Ammon's horn (tissue), 1 donor: ENCODE measurements at places on chromosomes 13 and 19.

DNA sequence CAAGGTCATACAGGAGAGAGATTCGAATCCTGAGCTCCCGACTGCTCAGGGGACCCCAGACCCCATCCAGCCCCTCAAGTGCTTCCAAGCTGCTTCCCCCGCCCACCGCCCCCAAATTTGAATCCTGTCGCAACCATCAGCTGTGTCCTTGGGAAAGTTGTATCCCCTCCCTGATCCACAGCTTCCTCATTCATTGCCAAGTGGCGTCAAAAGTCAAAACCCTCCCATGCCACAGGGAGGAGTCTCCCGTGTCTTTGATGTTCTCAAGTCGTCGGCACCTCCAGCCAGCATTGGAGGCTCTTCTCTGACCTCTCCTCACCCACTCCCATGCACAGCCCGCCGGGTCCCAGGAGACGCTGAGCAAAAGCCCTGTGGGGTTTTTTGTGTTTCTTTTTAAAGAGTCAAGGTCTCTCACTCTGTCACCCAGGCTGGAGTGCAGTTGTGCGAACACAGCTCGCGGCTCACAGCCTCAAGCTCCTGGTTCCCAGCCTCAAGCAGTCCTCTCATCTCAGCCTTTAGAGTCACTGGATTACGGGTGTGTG, 2.8 kb upstream of the IFI30 start:
- no peak for DNase-seq

DNA sequence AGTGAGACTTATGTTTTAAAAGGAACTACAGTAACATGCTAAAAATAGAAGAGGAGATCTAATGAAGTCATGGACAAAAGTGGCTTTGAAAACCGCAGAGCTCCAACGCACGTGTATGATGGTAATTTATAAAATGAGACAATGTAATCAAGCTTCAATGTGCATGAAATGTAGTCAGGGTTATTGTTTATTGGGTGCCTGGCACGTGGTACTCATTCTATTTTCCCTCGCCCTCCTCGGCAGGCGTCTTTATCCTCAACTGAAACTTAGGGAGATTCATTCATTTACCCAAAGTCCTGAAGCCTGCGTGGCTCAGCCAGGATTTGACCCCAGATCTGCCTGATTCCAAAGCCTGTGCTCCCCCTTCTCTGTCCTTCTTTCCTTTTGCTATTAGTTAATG, 79.8 kb downstream of the CHST8 start:
- no peak for DNase-seq

DNA sequence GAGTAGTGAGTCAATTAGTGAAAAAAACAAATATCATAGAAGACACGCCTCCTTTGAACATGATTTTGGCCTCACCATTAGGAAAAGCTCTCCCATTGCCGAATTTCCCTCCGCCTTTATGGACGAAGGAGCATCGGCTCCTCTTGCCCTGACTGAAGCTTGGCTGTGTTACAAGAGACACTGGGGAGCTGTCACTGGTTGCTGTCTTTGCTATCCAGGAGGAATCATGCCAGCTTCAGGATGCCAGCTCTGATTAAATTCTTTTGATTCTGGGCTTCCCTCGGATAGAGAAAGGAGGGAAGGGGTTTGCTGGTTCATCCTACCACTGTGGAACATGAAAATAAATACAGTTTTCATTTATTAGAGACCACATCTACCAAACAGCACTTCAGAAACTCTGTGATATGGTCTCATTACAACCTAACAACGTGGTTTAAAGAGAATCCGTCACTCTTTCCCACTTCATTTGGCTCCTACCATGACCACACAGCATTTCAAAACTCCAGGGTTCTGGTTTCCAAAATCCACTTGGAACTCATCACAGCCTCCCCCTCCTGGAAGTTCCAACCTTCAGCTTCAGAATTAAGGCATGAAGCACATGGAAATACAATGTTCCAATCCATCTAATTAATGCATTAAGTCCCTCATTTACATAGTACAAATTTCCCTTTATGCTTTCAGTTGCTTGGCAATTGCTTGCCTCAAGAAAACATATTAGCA, 446.0 kb downstream of the EFNB2 start:
- DNase-seq = peak; percentile 49

DNA sequence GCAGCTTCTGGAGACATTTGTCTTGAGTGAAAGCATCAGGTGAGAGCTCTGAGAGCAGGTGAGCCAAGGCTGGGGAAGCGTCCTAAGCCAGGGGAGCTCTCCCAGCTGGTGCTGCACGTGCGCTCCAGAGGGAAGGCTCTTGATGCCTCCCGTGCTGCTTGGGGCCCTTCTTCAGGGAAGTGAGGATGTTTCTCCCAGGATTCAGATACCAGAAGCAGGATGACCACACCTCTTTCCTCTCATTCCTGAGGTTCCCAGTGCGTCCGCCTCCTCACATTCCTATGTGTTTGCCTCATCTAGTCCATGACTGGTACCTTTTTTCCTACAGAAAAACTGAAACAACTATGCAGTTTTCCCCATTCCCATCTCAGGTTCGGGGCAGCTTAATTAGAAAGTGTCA, 231.0 kb upstream of the IRS2 start:
- no peak for DNase-seq

GRCh38 chr13:32938907-32939306, 77.3 kb upstream of the KL start:
- DNase-seq = no peak

DNA sequence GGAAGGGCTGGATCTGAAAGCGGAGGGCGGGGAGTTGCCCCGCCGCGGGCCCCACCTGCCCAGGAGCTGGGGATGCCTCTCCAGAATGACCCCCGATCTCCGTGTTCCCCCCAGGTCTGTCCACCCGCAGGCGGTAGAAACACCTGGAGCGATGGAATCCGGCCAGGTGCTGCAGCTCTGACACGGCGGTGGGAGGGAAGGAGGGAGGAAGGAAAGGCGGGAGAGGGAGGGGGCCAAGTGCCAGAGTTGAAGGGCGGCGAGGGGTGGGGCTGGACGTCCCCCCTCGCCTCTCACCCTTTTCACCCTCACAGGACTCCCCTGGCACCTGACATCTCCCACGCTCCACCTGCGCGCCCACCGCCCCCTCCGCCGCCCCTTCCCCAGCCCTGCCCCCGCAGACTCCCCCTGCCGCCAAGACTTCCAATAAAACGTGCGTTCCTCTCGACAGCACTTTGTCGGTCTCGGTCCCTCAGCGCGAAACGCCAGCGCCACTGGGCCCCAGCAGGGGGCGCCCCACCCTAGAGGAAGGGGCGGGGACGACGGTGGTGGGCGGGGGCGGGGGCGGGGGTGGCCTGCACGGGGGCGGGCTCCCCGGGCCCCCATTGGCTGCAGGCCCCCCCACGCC, 337 bp upstream of the FXYD7 start:
- no peak for DNase-seq

GRCh38 chr19:9757544-9758501, 10.7 kb downstream of the ZNF846 start:
- DNase-seq = no peak

DNA sequence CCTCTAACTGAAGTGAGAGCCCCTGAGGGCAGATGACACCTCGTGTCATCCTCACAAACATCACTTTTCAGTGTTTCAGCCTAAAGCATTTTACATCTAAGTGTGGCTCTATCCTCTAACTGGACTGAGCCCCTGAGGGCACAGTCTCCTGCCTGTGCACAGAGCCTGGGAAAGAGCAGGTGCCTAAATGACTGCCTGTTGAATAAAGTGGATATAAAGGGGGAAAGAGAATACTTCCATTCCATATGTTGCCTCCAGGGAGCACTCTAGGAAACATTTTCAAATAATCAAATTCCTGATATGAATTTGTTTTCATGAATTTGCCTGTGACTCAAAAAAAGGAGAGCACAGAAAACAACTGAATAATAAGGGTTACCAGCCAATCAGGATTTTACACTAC, 32.2 kb downstream of the CNMD start:
- DNase-seq = no peak
